ENCODE measurements at places on chromosomes 2 and 18.

DNA sequence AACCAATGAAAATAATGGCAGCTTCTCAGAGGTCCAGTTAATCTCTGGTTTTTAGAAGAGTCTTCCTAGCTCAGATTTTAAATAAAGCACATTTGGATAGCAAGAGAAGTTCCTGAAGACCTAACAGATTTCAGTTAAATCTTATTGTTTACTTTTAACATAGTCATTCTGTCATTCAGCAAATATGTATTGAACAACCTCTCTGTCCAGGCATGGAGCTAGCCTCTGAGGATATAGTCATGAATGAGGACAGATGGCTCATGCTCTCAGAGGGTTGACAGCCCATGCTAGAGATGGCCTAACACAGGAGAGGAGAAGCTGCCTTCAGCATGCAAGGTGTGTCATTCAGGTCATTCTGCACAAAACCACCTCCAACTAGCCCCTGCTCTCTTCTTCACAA, 6.2 kb downstream of the CCBE1 start:
- no peak for DNase-seq

DNA sequence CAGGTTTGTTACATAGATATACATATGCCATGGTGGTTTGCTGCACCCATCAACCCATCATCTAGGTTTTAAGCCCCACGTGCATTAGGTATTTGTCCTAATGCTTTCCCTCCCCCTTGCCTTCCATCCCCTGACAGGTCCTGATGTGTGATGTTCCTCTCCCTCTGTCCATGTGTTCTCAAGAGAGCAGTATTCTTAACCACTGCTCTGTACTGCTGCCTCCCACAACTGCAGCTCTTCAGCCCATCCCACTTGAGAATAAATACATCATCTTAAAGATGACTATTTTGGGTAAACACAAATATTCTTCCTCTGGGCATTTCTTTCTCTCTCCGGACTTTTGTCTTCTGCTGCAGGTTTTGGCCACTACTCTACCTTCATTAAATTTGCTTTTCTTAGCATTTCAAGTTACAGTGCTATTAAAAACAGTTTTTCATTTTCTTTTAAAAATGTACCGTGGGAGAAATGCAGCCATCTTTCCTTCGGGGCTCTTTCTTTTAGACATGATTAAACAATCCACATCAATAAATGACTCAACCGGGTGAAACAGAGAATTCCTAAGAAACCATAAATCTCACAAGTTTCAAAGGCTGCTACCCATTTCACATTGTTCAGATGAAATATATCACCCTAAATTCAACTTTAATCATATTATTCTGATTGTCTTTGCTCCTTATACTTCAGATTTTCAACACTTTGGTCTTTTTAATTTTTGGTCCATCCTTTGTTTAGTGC, 323.4 kb downstream of the GALNT13 start:
- DNase-seq, result no peak

DNA sequence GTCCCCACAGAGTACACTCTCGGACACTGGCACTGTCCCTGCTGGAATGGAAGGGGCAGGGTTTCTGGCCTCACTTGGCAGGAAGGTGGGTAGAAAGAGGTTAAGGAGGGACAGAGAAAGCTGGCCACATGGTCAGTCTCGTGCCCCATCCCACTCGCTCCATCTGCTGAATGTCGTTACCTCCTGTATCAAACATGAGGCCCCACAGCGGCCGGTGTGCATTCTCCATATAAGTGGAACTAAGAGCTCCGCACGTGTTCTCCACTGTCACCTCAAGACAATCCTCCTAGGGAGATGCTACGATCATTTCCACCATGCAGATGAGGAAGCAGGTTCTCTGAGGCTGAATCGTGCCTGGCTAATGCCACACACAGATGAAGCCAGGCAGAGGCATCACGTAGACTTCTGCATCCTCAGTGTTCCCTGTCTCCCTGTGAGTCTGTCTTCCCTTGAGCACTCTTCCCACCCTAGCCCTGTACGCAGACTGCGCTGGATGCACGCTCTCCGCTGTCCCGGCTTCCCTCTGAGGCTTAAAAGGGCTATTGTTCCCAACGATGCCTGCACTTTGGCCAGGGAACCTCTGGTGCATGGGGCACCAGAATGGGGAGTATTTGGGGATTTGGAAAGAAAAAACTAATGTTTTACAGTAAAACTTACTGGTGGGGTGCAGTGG, 35.1 kb downstream of the MAL start:
- DNase-seq, result no peak

DNA sequence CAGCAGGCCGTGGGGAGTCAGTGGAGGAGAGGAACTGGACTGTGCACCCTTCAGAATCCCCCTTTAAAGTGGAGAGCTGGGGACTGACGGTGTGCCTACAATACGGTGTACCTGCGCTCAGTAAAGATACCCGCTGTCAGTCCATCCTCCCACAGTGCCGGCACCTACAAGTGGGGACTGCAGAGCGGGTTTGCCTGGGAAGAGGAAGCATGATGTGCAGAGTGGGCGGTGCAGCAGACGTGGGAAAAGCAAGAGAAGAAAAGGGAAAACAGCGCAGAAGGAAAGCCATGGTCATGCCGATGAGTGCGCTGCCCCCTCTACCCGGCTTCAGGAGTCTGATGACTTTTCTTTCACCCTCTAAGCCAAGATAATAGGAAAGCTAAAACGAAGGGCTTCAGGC, 148.0 kb downstream of the TPO start:
- DNase-seq, result no peak

GRCh38 chr2:10668402-10669012, 21.3 kb downstream of the NOL10 start:
- DNase-seq, result peak; percentile 19

GRCh38 chr2:23532391-23533337, 147.7 kb downstream of the KLHL29 start:
- no peak for DNase-seq

DNA sequence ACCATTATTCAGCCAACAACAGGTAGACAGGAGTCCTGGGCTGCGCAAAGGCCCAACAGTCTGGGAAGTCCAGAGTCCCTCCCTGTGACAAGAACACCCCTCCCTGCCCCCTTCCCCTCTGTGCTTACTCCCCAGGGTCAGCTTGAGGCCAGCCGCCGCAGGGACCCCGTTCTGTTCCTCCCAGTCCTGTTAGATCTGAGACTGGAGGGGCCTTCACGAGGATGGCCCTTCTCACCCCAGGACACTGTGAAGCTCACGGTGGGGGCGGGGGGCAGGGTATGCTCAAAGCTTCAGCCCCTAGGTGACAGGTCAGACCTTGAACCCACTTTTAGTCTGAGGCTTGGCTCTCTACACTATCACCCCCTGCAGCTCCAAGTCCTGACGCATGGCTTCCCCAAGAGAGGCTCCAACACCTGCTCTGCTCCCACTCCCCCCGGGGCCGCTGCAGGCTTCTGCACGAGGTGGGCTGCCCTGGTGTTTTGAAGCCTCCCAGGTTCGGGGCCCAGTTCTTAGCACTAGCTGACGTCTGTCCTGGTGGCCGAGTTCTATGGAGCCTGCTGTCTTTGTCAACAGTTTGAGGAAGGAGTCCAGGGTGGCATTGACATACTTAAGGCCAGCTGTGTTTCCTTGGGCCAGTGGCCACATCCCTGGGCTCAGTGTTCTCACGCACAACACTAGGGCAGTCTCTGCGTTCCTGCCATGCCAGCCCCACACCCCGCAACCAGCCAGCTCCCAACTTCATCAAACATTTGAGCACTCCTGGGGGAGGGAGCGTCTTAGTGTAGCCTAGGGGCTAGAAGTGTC, 37.2 kb upstream of the HPCAL1 start:
- DNase-seq, result peak; percentile 57

DNA sequence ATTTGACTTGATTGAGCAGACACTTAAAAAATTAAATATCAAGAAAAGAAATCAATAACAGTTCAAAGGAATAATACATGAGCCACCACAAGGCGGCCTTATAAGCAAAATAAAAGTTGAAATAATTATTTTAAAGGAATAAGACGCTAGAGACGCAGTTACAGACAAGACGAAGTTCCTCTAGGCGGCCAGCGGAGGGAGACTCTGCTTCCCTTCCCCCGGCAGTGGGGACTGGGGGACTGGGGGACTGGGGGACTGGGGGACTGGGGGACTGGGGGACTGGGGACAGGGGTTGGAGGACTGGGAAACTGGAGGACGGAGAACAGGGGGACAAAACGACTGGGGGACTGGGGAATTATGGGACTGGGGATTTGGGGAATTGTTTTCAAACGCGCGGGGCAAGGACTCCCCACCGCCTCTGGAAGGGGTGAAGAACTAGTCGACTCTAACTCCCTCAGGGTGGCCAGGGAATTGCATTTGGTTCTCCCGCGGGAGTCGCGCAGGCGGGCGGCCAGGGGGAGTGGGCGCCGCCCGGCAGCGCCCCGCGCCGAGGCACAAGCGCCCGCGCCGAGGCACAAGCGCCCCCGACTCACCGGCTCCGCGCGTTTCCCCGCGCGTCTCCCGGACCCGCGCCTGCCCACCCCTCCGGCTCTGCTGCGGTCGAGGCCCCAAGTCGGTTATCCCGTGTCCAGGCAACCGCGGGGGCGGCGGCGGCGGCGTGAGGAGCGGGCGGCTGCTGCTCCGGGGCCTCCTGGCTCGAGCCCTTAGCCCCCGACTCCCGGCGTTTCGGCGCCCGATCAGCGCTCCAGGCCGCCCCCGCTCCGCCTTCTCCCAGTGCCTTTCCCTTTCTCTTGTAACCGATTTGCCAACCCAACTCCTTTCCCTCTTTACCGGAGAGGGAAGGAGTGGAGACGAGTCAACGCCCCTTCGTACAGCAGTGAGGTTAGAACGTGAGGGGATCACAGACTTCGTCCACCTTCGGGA, at the start of gene CCDC178:
CCDC178 (minus strand) TSS at position 662 of the 984 bp plus-strand sequence. CDS start 28,633 bp downstream, outside the sequence.
- DNase-seq, result peak; percentile 79

DNA sequence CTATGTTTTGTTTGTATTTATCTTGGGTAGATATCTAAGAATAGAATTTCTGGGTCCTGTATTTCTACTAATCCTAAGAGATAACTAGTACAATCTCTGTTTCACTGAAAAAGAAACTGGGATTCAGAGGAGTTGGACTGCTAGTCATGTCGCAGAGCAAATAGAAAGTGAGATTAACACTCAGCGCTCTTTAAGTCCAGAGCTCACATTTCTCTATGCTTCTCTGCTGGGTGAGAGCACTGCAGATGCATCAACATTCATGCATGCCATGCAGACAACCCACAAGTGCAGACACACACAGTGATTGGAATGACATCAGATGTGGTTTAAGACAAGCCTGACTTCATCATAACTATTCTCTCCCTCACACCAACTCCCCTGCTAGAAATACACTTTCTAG, 563.8 kb downstream of the TDRD15 start:
- DNase-seq, result no peak

DNA sequence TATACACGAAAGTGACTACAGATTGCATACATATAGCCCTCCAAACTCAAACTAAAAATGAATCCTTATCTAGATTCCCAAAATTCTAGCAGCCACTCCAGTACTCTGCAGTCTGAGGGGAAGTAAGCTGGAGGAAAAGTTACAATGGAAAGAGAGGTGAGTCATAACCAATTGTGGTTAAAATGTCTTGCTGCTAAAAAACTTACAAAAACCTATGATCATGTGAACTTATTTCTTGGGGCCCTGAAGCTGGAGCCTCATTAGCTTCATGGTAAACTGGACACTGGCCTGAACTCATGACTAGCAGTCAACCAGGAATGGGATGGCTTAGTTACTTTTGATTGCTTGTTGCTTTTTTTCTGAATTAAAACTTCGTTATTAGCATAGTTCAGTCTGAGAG, 175.9 kb downstream of the SLC4A3 start:
- DNase-seq, result no peak

DNA sequence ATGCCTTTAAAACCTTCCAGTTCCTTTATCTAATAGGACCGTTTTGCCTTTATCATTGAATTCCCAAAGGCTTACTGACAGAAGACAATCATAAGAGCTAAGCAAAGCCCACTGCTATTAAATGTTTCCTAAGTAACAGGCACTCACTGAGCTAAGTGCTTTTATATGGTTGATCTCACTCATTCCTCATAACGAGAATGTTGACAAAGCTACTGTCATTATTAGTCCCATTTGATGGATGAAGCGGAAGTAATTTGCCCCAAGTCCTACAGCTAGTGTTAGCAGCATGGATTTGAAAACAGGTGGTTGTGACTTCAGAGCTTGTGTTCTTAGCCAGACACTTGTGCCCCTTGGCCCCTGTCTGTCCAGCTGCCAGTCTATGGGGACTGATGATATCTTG, 134.8 kb upstream of the SERPINE2 start:
- no peak for DNase-seq

DNA sequence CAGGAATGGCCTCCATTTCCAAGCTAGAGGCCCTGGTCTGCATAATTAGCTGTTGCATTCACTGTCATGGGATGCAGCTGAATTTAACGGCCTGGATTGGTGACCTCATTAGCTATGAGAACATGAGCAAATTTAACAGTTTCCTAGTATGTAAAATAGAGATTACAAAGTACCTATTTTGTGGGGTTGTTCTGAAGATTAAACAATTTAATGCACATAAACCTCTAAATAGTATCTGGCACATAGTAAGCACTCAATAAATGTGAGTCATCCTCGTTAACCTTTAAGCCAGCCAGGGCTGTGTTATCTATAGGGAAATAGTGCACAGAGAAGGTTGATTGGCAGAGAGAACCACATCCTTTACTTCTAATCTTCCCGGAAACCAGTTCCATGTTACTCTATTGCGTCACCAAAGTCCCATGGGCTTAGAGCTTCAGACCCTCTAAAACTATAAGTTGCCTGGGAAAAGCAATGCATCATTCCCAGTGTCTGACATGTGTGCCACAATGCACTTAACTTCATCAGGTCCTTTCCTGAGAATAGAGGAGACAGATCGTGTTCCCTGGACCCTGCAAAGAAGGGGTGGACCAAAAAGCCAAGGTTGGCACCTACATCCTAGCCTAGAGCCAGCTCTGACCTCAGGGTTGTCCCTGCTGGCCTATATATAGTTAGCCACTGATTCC, 196.5 kb downstream of the LNPK start:
- no peak for DNase-seq

DNA sequence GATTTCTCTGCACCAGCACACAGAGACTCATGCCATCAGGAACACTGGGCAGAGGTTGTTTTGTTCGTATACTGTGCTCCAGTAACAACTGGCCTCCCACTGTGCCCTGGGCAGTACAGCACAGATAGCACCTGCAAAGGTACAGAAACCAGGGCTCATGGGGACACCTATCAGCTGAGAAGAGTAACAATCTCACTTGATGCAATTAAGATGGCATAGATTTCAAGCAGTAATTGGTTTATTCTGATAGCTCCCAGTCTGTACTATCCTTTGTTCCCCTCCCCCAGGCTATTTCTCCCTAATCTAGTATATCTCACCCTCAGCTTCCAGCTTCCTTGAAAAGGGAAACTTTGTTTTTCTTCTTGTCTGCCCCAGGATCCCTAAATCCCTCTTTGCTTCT, 343.9 kb upstream of the MMADHC start:
- peak; percentile 7 for DNase-seq

DNA sequence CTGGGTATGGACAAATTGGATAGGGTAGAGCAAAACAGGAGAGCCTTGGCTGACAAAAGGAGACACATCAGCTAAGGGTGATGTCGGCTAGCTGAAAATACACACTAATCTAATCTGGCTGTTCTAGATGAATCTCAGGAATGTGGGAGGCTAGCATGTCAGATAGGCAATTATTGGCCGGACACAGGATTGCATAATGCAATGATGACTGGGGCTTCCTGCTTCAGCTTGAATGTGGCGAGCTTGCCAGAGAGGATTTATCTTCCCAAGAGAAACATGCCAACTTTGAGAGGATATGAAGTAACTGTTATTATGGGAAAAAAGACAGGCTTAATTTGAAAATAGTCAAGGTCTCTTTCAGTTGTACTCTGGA, 102.4 kb downstream of the TRIB2 start:
- DNase-seq, result no peak
